ENCODE measurements at places on chromosomes 6 and 20. TPM values are rescaled to one million over a fixed set of nuclear protein-coding genes. Genes with fewer than 3 reads are reported as not detected.

Gene SLC32A1
- not detected for polyA plus RNA-seq

- no peak for DNase-seq
Observed at GRCh38 chr6:148182378-148182777, 160.3 kb upstream of the SASH1 start.

DNA sequence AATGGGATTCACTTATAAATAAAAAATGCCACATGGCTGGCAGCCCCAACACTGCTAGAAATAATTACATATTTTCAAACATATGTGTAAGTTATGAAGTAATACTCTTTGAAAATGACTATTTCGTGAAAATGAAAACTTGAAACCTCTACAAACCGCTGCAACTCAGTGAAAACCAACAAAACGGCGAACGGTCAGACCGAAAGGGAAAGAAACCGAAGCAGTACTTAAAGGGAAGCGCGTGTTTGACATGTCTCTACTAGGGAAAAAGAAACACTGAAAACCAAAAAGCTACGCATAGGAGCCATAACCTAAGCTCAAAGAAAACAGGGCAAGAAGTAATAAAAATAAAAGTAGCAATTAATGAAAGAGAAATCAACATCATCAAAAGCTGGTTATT, 121.0 kb upstream of the GGTLC1 start:
- DNase-seq, result no peak

- DNase-seq, result no peak
Observed at GRCh38 chr6:13550656-13551055, 23.7 kb upstream of the SIRT5 start.

DNA sequence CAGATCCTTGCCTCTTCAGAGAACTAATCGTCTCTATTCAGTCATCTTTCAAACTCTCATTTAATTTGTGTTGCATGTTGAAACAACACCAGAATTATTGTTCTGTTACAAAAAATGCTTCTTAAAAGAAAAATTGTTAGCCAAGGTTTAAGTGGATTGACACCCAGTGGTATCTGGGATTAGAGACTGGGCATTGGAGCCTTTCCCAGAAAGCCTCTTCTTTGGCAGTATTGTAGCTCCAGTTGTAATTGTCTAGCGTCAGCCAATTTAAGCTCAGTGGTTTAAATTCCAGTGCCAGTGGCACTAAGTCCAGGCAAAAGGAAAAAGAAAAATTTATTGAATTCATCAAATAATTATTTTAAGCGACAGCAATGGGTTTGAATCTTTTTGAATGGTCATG, 801 bp downstream of the CCDC28A start:
- no peak for DNase-seq

DNA sequence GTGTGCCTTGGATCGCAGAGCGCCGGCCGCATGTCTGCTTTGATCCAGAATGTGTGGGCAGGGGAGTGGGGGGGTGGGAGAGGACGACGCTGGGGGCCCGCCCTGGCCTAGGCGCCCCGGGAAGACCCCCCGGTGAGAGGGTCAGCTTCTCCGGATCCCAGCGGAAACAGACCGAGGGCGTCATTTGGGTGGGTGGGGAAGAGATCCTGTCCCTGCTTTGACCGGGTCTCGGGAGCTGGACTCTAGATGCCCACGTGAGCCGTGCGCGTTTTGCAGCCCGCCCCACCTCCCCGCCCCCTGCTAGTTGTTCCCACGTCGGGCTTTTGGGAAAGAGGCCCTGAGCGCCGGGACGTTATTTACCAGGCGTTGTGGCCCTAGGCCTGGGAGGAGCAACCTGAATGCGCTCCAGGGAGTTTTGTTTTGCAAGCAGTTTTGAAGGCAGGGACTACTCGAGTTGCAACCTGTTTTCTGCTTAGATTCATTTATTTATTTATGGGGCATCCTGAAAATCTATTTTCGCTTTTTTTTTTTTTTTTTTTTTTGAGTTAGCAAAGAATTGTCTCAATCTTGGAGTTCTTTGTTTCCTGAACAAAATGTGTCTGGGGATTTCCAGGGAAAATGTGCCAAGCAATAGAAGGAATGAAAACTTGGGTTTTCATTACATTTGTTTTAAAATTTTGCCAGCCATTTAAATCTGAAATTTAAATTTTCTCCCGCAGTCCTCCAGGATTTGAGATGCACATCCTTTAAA, 1.6 kb downstream of the DSP start:
- DNase-seq, result peak; percentile 11

DNA sequence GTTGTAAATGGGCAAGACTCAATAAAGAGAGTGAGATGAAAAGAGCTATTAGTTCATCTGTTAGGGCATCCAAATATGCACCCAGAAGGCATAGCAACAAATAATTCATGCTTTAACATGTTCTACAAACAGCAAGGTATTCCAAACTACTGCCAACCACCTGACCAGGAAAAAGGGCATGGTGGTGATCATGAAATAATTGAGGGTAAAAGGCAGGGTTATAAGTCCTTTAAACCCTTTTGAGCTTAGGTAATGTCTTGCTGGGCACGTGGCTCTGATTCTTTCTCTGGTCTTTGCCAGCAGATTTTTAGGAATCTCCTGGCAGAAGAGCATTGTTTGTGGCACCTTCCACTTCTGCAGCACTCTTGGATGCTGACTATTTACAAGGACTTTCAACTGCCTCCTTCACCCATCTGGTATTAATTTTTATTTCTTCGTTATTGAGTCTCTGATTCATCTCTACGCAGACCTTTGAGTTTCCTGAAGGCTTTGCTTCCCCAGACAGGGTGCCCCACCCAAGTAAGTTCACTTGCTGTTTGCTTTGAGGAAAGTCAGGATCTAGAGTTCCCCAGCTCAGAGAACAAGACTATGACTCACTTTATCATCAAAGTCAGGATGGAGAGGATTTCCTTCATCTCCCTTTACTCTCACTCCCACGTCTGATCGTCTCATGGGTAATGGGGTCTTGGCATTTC, 83.4 kb upstream of the NEDD9 start:
- DNase-seq, result no peak

Gene MAFB
- 19.3 TPM for polyA plus RNA-seq

Gene CCM2L
- polyA plus RNA-seq, result 5.7 TPM

Gene ARMC12
- 0.91 TPM for polyA plus RNA-seq

Gene KCNQ5
- polyA plus RNA-seq, result 2.0 TPM

GRCh38 chr6:85677234-85677956, 34.7 kb upstream of the SYNCRIP start:
- DNase-seq, result peak; percentile 37

DNA sequence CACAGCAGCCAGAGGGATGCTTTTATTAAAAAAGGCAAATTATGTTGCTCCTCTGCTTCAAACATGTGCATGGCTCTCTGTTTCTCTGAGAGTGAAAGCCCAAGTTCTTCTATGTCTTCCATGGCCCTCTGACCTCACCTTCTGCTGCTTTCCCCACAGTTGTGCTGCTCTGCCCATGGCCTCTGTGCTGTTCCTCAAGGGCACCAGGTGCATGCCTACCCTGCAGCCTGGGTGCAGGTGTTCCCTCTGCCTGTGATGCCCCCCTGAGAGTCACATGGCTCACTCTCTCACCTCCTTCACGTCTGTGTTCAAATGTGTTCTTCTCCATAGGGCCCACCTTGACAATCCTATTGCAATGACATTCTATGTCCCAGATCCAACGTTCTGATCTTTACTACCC, 477.0 kb upstream of the CHD6 start:
- no peak for DNase-seq

Gene ADGRF1
- not detected for polyA plus RNA-seq

- DNase-seq, result no peak
Observed at GRCh38 chr6:143531720-143532499, 20.4 kb upstream of the FUCA2 start.

GRCh38 chr6:72873433-72873832, 251.6 kb downstream of the KCNQ5 start:
- no peak for DNase-seq

Gene HDGFL1
- not detected for polyA plus RNA-seq

DNA sequence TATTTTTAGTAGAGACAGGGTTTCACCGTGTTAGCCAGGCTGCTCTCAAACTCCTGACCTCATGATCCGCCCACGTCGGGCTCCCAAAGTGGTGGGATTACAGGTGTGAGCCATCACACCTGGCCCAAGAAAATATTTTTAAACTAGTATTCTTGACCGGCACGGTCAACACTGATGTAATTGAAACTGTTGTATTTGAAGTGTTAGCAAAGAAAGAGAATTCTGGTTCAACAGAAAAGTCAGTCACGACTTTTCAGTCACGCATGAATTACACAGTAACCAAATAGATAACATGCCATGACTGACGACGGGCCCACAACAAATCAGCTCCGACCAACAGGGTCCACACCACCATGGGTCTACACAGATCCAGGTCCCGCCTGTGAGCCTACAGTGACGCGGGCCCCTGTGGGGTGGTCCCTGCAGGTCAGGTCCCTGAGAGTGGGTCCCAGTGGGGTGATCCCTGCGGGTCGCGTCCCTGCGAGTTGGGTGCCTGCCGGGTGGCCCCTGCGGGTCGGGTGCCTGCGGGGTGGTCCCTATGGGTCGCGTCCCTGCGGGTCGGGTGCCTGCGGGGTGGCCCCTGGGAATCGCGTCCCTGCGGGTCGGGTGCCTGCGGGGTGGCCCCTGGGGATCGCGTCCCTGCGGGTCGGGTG, 1.0 kb downstream of the GMEB2 start:
- DNase-seq, result no peak

- no peak for DNase-seq
Observed at GRCh38 chr20:15561707-15562404, 1011.4 kb downstream of the KIF16B start.

- DNase-seq, result no peak
Observed at GRCh38 chr20:1775117-1775516, 117.5 kb upstream of the SIRPG start.
